ENCODE measurements at places on chromosomes 11 and 22. TPM values are rescaled to one million over a fixed set of nuclear protein-coding genes. Genes with fewer than 3 reads are reported as not detected.

DNA sequence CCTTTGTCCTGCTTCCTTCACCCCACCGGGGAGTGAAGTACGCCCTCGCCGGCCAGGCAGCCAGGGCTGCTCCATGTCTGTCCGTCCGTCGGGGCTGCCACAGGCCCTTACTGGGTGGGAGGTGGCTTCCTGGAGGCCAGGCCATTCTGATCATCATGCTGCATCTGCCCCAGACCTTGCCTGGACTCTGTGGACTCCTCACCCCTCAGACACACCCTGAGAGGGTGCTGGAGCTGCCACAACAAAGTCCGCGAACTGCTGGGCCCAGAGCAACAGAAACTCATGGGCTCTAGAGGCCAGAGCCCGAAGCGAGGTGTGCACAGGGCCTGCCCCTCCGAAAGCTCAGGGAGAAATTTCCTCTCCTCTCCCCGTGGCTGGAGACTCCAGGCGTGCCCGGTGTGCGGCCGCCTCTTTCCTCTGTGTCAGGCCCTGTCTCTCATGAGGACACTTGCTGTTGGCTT lies 124.2 kb downstream of the KCNQ1OT1 start:
- peak; percentile 50 for DNase-seq

DNA sequence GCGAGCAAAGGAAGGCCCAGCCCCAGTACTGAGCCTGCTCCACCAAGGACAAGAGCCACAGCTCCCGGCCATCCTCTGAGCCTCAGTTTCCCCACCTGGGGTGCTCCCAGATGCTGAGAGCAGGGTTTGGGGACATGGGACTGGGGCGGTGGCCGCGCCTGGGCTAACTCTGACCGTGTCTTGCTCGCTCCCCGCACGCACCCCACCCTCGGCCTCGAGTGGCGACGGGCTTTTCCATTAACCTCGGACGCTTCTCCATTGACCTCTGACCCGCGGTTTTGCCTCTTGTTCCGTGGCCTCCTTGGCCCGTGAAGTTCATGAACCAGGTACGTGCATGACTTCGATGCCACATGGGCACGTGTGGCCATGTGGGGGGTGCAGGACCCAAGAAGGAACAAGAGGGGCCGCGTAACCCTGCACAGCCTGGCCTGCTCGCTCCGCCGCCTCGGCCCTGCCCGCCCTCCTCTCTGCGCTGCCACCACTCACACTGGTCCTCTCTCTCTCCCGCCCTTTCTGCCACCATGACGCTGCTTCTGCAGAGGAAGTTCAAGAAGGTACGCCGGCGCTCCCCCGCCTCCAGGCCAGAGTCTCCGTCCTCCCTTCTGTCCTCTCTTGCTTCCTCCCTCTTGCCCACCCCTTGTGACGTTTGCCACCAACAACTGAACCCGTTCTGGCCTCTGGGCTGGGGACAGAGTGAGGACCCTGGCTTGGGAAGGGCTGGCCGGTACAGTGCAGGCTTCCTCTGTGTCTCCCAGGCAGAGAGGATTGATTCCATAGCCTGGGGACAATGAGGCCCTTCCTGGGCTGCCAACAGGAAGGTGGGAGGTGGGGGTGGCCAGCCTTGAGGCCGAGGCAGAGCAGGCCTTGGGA lies 6.9 kb downstream of the TNNT3 start:
- peak; percentile 56 for DNase-seq

DNA sequence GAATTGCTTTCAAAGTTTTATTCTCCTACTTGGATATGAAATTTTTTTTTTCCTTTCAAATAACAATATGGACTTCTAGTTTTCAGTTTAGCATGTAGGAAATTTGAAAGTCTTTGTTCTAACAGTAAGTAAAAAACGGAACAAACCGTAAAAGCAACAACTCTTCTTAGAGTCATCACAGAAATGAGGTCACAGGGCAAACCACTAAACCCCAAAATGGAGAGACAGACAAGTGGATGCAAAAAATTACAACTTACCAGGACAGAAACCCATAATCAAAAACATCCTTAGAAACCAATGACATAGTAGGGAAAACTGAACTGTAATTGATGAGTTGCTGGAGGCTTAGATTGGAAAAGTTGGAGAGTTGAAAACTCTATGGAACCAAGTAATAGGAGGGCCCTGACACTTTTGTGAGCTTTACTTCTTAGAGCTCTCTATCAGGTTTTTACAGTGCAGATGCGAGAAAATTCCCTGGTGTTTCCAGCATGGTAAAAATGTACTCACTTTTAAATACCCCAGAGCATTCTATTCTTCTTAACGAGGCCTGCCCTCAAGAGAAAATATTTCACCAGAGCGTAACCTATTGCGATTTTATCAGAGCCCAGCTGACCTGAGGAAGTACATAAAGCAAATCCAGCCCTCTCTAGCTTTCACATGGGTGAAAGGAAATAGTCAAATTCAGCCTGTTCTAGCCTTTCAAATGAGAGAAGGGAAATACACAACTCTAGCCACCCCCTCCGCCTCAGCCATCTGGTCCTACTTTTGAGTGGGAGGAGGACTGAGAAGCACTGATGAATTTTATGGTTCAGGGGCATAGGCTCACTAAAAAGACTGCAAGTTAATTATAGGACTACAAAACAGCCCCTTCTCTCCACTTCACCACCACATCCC lies 39.1 kb downstream of the CASP12 start:
- DNase-seq, result peak; percentile 79

The SMTN gene
- 67.7 TPM for total RNA-seq

The TTC17 gene
- total RNA-seq, result 76.5 TPM

DNA sequence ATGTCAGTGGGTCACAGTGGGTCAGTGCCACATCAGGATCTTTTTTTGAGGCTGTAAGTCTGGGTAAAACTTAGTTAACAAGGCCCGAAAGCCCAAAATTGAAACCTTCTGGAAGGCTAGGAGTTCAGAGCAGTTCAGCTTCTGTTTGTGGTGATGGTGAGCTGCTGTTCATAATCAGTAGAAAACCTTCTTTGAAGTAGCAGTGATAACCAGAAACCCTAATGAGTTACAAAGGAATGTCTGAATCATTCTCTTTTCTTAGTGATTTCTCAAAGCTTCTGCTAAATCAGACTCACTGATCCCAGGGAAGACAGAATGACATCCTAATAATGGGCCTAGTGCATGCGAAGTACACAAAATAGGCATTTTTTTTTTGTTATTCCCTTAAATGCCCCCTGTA lies 124.7 kb downstream of the PARVA start:
- no peak for DNase-seq

GRCh38 chr22:35443338-35443737 lies 43.4 kb downstream of the MCM5 start:
- DNase-seq, result no peak

DNA sequence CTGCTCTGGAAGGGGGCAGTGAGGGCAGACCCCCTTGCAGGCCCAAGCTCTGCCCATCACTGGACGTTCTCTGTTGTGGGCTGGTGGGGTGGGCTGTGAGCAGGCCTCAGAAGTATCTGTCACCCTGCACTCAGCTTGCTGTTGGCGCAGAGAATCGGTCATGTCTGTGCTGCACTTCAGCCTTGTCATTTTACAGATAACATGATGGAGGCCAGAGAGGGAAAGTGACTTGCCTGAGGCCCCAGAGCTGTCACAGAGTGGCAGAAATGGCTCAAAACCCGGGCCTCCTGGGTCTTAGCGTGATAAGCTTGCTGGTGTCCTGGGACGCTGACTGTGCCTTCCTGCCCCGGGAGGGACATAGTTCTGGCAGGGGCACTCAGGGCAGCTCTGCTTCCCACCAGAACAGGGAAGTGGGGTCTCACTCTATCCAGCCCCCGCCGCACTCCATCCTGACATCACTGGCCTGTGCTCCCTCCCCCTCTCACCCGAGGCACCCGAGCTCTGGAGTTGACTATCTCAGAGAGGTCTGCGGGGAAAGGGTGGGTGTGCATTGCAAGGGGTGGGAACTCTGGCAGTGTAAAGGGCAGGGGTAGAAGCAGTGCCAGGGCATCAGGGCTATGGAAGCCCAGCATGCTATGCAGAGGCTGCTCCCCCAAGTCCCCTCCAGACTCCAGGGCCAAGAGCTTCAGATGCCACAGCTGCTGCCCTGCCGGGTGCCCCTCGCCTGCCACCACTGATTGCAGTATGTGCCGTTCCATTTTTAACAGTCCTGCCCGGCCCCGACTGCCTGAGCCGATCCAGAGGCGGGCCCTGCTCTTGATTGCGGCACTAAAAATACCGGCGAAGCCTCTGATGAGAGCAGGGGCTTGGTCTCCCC lies 50.4 kb upstream of the NECTIN1 start:
- no peak for DNase-seq

DNA sequence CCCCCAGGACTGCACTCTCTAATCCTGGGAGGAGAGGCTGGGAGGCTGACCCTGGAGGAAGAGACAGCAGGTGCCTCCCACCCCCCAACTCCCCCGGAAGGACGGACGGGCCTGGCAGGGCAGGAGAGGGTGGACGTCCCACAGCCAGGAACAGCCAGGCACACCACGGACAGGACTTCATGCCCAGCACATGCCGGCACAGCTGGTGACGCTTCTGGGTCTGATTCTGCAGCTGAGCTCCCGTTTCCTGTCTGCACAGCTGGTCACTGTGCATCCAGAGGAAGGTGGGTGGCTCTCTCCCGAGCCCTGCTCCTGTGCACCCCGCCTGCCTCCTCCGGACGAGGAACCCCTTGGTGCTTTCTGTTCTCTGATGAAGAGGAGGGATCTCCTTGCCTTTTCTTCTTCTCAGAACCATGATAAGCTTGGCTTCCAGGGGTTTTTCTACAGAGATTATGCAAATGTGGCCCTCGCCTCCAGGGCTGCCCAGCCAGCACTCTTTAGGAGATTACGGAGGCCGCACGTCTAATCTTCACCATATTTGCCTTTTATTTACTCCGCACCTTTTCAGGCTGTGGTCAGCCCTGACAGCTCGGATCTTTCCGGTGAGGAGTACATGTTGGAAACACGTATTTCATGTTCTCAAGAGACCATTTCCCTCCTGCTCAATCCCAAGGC lies 1295.8 kb downstream of the BRD1 start:
- DNase-seq, result no peak

DNA sequence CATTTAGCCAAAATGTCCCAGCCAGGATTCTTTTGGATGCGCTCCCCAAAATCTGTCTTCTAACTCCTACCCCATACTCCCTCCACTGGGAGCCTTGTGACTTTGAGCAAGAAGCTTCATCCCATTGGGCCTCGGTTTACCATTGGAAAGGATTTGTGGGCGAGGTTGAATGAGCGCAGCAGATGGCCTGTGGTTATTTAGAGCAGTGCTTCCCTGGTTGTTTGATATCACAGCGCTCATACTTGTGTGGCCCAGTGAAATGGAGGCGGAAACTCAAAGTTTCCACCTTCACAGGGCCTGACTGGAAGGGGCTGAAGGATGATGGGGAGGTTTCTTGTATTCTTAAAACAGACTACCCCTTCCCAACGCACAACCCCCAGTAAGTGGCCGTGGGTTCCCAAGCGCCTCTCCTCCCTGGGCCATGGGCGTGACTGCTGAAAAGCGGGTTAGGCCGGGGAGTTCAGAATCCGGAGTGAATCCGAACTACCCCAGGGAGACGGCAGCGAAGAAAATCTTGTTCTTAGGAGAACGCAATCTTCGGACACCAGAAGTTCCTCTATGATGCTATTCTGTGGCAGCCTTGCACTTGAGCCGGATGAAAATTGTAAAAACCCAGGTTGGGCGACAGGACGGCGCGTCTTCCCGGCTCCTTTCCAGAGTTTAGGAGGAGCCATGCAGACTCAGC lies 1.2 kb upstream of the ATF4 start:
- peak; percentile 79 for DNase-seq

The FOXRED1 gene
- 21.5 TPM for total RNA-seq

DNA sequence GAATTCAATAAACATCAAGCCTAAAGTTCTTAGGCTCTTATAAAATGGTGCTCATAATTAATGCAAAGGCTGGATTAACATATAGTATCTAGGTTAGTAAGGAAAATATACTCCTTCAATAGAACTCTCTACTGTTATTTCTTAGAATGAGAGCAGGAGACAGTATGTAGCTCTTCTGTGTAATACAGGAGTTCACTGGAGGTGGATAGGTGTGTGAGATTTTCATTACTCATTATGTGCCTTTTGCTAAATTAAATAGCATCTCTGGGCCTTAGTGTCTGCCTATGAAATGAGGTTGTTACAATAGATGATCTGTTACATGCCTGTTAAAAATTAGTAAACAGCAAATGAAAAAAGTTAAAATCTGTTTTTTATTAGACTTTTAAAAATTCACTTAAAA lies 20.6 kb downstream of the EED start:
- DNase-seq, result no peak

DNA sequence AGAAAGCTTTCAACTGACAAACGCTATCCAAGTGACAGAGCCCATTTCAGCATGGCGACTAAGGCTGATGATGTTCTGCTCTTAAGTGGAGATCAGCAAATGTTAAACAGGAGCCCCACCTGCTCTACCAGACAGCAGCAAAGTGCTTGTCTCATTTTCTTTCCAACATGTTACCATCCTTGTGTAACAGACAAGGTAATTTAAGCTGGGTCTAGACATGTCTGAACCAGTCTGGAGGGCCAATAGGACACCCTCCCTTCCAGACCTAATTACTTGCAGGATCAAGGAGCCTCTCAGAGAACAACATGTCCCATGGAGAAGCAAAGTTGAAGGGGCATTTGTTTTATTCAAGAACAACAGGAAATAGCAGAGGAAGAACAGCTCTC lies 3.9 kb upstream of the LMO2 start:
- DNase-seq, result no peak

DNA sequence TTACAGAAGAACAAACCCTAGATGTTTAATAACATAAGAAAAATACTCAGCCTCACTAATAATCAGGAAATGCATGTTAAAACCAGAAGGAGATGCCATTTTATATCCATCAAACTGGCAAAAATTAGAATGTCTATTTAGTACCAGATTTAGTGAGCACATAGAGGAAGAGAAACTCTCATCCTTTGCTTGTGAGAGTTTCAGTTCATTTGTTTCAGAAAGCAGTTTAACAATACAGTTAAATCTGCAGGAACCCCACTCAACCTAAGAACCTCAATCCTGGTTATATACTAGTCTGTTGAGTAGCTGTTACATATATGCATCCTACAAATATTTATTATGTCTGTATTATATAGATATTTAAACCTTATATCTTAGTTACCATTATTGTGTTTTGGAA lies 172.6 kb downstream of the WNT11 start:
- DNase-seq, result no peak

GRCh38 chr11:2265396-2265795 lies 5.0 kb downstream of the ASCL2 start:
- DNase-seq, result no peak

- DNase-seq, result no peak
Measured at GRCh38 chr11:84476581-84476980, 1150.6 kb downstream of the DLG2 start.

DNA sequence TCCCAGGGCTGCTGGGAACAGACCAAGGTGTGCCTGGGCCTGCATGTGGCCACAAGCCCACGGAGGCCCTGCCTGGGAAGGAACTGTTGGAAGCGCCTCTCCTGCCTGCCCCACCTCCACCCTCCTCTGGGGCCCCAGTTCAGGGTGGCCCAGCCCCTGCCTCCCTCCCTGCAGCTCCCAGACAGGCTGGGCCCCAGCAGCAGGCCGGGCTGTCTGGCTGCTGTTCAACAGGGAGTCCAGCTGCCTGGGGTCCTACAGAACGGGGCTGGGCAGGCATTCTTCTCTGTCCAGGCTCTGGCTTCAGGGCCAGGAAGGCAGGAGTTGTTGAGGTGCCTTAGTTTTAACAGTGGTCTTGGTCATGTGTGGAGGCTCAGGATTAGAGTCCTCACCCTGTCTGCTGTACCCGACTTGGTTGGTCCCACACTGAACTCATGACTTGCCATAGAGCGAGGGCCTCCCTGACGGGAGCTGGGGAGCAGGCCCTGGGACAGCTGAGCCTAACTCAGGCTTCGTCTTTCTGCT lies 11.8 kb downstream of the PRDM11 start:
- peak; percentile 74 for DNase-seq

GRCh38 chr11:82775736-82776346 lies 42.2 kb upstream of the FAM181B start:
- no peak for DNase-seq
